Kidney epithelial cell (primary cell): ENCODE measurements at places on chromosomes 7 and 10. TPM values are rescaled to one million over a fixed set of nuclear protein-coding genes. Genes with fewer than 3 reads are reported as not detected.

AGR2 gene
- 7.4 and 20.2 TPM in 2 replicates for total RNA-seq

RBP3 gene
- not detected in 2 replicates for total RNA-seq

MCM10 gene
- 2.4 and 2.8 TPM in 2 replicates for total RNA-seq

EVX1 gene
- total RNA-seq: not detected in 2 replicates

MYL10 gene
- not detected in 2 replicates for total RNA-seq

NPFFR1 gene
- total RNA-seq: 0.04 and 0.21 TPM in 2 replicates

SMURF1 gene
- 51.3 and 55.1 TPM in 2 replicates for total RNA-seq

OPALIN gene
- total RNA-seq: not detected in 2 replicates

AEBP1 gene
- 81.1 and 82.8 TPM in 2 replicates for total RNA-seq

PTPRE gene
- 10.3 and 12.7 TPM in 2 replicates for total RNA-seq

TPST1 gene
- total RNA-seq: 34.4 and 42.9 TPM in 2 replicates

EGFR gene
- 67.2 and 76.7 TPM in 2 replicates for total RNA-seq

PIK3AP1 gene
- total RNA-seq: 8.9 and 10.5 TPM in 2 replicates

CPA4 gene
- 0.14 and 0.25 TPM in 2 replicates for total RNA-seq

AFAP1L2 gene
- total RNA-seq: 8.1 and 10.2 TPM in 2 replicates

TSPAN33 gene
- 18.0 and 22.2 TPM in 2 replicates for total RNA-seq

SPDYE1 gene
- total RNA-seq: not detected in 2 replicates

ANKRD2 gene
- total RNA-seq: 0.08 TPM in 1 of 2 replicates, not detected in the other

FKBP6 gene
- total RNA-seq: not detected in 2 replicates
